ENCODE measurements at places on chromosomes 1 and 21.

GRCh38 chr1:46221749-46222148 is 18.6 kb downstream of the LURAP1 start:
- DNase-seq = no peak

DNA sequence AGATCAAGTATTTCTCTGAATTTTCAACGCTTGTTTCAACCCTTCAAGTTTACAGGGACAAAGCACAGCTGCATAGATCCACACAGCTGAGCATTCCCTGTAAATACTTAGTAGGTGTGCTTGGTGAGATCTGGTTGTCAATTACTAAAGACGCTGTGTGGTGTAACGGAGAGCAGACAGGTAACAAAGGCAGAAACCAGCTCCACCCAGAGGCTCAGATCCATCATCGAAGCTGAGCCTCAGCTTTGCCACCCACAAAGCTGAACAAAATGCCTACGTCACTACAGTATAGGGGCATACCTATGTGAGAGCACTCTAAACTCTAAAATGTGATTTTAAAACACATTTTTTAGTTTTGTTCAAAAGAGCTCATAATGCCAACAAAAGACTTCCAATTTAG is 38.7 kb downstream of the PACC1 start:
- no peak for DNase-seq

DNA sequence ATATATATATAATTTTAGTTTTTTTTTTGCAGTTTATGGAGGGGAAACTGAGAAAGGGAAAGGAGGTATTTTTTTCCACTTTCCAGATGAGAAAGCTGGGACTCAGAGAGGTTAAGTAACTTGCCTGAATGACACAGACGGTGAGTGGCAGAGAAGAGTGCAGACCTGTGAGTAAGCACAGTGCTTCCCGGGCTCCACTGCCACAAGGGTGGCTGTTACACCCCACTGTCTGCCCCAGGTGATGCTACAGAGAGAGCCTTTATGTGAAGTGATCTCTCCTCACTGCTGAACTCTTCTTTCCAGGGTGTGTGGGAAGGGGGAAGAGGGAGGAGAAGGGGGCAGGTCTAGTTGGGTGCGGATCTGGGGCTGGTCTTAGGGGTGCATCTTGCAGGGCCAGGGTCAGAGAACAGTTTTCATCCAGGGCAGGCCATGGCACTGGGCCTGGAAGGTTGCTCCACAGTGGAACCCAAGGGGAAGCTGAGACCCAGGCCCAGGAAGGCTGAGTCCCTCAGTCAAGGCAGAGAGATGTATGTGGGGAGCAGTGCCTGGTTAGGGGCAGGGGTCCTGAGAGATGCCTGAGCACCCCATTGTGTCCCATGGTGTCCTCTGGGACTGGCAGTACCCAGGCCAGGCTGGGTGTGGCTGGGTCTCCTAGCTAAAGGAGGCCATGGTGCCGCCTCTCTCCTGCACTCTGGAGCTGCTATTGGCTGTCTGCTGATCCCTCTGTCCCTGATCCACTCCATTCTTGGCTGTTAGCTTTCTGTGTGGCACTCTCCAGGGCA is 357.5 kb downstream of the PTPRU start:
- DNase-seq = no peak

DNA sequence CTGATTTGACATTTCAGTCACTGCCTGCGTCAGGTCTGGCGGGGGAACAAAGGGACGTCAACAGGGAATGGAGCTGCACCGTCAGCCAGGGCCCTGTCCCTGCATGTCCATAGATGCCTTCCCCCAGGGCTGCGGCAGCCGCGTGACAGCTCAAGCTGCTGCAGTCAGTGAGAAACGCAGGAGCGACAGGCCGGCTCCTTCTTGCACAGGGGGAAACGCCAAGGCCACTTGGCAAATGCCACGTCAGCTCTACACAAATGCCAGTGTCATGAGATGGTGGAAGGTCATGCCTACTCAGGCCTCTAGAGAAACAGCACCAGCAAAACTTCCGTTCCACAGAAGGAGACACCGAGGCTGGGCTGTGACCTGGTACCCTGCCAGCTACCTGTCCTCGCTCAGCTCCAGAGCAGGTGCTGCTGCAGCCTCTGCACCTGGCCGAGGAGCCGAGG is 37.7 kb downstream of the SYF2 start:
- no peak for DNase-seq

GRCh38 chr1:71698186-71698585 is 584.2 kb downstream of the NEGR1 start:
- no peak for DNase-seq

GRCh38 chr1:9589719-9590157 is 1.0 kb downstream of the TMEM201 start:
- no peak for DNase-seq

- DNase-seq = no peak
Measured at GRCh38 chr1:201460814-201461644, 8.0 kb downstream of the PHLDA3 start.

- no peak for DNase-seq
Measured at GRCh38 chr1:223423641-223424233, 30.5 kb downstream of the CCDC185 start.

DNA sequence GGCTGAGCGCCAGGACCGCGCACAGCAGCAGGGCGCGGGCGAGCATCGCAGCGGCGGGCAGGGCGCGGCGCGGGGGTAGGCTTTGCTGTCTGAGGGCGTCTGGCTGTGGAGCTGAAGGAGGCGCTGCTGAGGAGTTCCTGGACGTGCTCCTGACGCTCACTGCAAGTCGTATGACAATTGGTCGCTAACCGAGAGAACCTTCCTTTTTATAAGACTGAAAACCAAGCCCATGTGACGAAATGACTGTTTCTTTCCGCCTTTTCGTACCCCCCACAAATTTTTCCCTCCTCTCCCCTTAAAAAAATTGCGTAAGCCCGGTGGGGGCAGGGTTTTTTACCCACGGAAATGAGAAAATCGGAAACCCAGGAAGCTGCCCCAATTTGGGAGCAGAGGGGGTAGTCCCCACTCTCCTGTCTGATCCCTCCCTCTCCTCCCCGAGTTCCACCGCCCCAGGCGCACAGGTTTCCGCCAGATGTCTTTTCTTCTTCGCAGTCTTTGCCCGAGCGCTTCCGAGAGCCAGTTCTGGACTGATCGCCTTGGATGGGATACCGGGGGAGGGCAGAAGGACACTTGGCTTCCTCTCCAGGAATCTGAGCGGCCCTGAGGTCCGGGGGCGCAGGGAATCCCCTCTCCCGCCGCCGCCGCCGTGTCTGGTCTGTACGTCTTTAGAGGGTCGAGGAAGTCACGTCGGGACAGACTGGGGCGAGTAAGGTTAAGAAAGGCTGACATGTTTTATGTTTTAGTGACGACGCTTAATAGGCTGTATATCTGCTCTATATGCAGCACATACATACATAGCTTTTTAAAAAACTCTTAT is at the start of gene PTGS2:
Gene PTGS2, minus strand, starts transcription at position 179 of the 817 bp plus-strand sequence. Its CDS starts 133 bp downstream, at position 46.
- peak; percentile 26 for DNase-seq

- no peak for DNase-seq
Measured at GRCh38 chr21:37907076-37907475, 9.2 kb downstream of the KCNJ6 start.

DNA sequence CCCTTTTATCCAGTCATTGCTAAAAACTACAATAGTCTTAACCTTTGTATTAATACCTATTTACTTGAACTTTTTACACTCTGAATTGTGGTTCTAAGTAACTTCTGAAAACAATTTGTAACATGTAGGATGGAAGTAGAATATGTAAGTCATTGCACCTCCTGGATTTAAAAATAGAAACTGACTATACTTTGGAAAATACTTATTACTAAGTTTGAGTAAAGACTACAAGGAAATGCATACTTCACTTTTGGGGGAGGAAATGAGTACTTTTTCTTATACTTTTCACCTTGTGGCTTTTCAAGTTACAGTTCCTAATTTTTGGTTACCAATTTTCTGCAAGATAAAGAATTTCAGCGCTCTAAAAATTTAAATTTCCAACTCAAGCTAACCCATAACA is 8.7 kb downstream of the RGS18 start:
- no peak for DNase-seq

DNA sequence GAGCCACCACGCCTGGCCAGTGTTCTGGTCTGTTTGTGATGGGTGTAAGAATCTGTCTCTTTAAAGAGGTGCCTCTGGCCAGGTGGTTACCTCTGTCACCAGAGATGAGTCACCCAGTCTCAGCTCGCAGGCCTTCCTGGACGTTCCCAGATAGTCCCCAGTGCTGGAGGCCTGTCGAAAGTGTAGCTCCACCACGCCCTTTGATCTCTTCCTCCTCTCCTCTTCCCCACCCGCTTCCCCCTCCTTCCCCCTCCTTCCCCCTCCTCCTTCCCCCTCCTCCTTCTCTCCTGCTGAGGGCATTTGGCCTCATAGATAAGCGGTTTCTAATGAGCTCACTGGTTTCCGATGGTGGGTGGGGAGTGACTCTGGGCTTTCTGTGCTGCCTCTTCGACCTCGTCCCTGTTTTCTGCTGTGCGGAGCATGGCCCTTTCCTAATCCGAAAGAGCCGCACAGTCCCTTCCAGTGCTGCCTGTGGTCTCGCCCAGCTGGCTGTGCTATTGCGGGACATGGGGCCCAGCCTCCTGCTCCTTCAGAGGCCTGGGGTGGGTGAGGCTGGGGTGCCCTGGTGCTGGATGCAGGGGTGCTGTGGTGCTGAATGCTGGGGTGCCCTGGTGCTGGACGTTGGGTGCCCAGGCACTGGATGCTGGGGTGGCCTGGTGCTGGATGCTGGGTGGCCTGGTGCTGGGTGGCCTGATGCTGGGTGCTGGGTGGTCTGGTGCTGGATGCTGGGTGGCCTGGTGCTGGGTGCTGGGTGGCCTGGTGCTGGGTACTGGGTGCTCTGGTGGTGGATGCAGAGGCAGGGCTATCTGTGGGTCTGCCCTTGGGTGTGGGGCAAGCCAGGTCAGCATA is 19.2 kb downstream of the AGPAT3 start:
- no peak for DNase-seq

- DNase-seq = no peak
Measured at GRCh38 chr1:173946380-173946921, 29.3 kb upstream of the SERPINC1 start.

GRCh38 chr1:8382051-8382505 is 64.2 kb downstream of the SLC45A1 start:
- no peak for DNase-seq

DNA sequence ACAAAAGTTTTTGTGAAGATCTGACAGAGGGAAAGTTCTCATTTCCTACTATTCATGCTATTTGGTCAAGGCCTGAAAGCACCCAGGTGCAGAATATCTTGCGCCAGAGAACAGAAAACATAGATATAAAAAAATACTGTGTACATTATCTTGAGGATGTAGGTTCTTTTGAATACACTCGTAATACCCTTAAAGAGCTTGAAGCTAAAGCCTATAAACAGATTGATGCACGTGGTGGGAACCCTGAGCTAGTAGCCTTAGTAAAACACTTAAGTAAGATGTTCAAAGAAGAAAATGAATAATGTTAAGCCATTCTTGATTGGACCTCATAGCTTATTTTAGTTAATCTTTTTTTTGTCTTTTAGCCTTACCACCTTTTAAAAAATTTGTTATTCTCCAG is 14.1 kb downstream of the GGPS1 start:
- DNase-seq = no peak

- DNase-seq = no peak
Measured at GRCh38 chr1:115465802-115466363, 127.8 kb upstream of the NGF start.

- no peak for DNase-seq
Measured at GRCh38 chr1:216710598-216711333, 12.5 kb downstream of the ESRRG start.

- DNase-seq = no peak
Measured at GRCh38 chr21:29678626-29679025, 261.2 kb downstream of the GRIK1 start.

DNA sequence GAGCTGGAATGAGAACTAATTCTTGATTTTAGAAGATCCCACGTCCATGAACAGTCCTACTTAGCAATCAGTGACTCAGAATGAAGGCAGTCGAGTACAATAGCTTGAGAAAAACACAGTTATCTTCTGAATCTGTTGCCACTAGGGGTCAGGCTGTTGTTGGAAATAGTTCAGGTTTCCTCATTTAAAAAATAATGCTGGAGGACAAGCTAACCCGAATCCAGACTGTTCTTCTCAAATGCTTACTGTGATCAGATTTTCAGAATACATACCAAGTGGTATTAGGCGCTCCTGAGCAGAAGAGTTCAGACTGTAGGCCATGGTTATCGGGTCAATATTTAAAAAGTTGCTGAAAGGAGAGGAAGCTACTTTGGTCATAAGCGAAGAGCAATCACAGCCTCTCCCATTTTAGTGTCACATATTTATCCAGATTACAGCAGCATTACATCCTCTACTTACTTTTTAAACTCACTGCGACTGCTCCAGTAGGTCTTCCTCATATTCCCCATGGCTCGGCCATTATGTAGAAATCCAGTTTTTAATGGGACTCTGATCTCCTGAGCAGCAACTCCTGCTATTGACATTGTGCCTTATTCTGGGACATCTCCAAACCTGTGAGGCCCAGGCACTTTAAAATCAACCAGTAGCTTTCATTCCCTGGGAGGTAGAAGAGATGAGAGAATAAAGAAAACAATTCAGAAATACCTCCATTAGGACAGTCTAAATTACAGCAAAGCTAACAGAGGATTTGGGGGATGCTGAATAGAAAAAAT is 10.9 kb downstream of the ERRFI1 start:
- DNase-seq = peak; percentile 76

GRCh38 chr1:99638853-99639252 is 7.1 kb upstream of the PALMD start:
- DNase-seq = no peak

- peak; percentile 72 for DNase-seq
Measured at GRCh38 chr1:169427081-169427641, at the start of gene CCDC181. Gene CCDC181 (minus strand): TSS chr1:169427474. CDS start chr1:169424927, 2,547 bp downstream.

GRCh38 chr1:158117854-158118704 is 62.6 kb upstream of the CD1D start:
- peak; percentile 52 for DNase-seq

- no peak for DNase-seq
Measured at GRCh38 chr1:212967801-212968200, 17.5 kb downstream of the VASH2 start.

DNA sequence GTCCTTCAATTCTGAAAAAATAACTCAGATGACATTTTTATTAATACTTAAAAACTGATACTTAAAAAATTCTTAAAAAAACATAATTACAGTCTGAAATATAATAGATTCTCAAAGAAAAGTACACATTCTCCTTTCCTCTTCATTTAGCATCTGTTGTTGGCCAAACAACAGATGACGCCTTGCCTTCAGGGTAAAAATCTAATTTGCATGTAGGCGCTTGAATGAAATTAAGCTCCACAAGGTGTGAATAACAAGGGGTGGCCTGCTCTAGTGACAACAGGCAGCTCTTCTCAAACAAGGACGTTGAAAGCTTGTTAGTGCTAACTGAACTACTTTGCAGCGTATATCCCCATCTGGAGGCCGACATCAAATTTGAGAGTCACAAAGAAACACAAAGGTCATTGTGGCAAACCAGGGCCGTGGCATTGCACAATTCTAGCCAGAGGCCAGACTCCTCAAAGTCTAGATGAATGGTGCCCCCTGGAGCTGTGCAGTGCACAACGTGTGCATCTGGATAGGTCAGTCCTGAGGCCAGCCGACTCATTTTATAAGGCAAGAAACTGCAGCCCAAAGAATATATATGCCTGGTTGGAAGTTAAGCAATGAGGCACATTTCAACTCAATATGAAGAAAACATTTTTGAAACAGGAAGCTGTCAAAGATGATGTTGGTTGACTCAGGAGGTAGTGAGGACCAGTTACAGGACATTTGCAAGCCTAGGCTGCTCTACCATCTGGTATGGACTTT is 459.2 kb upstream of the RUNX1 start:
- DNase-seq = no peak

All from left renal cortex interstitium (tissue), 4 donors.